ENCODE measurements at places on chromosomes 5 and 9. TPM values are rescaled to one million over a fixed set of nuclear protein-coding genes. Genes with fewer than 3 reads are reported as not detected.
A peak's percentile ranks its signal among the peaks of the same experiment; 100 is the strongest.

GRCh38 chr5:6704361-6704851 is 8.8 kb upstream of the TENT4A start:
- no peak overlapping the region for H3K27ac ChIP-seq
- H3K27me3 ChIP-seq: peaks cover 6% of the 10 kb centered on the region
- H3K4me1 ChIP-seq: peaks cover 8% of the 10 kb centered on the region

DNA sequence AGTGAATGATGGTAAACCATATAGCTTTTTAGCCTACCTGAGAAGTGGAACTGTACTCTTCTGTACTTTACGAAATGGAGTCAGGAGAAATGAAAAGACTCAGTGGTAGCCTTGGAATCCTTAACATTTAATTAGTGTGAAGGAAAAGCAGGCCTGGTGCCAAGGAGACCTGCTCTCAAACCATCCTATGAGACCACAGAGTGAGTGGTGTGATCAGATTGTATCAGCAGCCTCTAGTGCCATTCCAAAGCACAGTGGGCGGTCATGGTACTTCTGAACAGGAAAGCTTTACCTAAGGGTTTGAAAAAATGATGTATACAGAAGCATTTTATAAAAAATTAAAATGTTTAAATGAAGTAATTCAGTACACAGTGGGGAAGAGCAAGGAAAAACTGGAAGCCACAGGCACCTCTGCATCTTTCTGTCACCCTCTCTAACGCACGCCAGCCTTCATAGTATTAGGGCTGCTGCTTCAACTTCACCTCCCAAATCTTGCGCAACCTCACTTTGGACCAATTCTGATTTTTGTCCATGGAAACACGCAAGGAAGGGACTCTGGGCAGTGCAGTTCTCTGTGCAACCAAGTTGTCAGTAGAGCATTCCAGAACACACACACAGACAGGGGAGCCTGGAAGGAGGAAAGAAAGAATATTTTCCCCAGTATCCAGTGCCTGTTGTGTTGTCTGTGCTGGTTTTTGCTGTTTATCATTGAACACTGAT is 203.7 kb downstream of the SH3GL2 start:
- DNase-seq: no peak
- no peaks in the 10 kb centered on the region for H3K36me3 ChIP-seq
- no peak overlapping the region for H3K27ac ChIP-seq
- no peak overlapping the region for H3K4me3 ChIP-seq
- H3K4me1 ChIP-seq: no peaks in the 10 kb centered on the region

- DNase-seq: no peak
- no peak overlapping the region for H3K4me3 ChIP-seq
- peaks cover 12% of the 10 kb centered on the region for H3K4me1 ChIP-seq
- no peaks in the 10 kb centered on the region for H3K27me3 ChIP-seq
Measured at GRCh38 chr5:157870837-157871834, 12.2 kb upstream of the CLINT1 start.

DNA sequence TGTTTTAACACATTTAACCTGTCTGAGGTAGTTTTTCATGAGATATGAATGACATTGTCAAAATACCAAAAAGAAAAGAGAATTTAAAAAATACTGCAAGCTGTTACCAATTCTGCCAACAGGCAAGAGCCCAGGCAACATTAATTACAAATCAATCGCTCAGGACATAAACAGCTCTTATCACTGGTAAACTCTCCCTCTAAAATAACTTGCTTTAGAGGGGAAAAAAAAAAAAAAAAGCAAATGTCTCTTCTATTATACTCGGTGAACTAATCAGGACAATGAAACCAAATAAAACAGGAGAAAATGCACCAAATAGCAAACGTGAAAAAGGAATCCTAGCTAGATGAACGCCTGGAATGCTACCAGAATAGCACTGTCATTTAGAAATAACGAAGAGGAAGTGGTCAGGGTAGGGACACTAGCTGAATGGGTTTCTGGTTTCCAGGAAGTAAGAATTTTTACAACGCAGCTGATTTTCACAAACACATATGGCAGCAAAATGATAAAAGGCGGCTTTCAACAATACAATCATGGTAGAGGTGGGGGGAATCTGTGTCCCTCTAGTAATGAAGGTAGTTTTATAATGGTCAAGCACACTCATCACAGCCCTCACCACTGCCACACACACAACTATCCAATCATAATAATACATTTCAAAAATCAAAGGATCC is 94.9 kb downstream of the DENND1A start:
- no peaks in the 10 kb centered on the region for H3K27me3 ChIP-seq
- no peak overlapping the region for H3K4me3 ChIP-seq
- H3K36me3 ChIP-seq: peaks cover 2% of the 10 kb centered on the region
- no peak for DNase-seq
- no peak overlapping the region for H3K27ac ChIP-seq

DNA sequence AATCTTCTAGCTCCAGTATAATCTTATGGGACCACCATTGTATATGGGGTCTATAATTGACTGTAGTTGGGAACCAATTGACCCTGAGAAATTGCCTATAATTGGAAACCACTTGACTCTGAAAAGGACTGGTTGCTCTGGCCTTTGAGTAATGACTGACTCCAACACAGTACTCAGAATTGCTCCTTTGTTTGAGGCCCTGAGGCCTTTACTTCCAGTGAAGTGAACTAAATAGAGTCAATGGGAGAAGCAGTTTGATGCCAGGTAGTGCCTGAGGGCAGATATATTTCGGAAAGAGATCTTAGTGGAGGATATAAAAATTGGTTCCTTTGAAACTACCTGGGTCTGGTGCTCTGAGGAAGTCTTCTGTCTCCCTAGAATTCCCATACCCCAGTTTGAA is 16.0 kb upstream of the TMEM171 start:
- H3K27me3 ChIP-seq: peaks cover 19% of the 10 kb centered on the region
- H3K4me3 ChIP-seq: no peak overlapping the region
- H3K4me1 ChIP-seq: no peaks in the 10 kb centered on the region
- H3K27ac ChIP-seq: no peak overlapping the region
- H3K36me3 ChIP-seq: no peaks in the 10 kb centered on the region

DNA sequence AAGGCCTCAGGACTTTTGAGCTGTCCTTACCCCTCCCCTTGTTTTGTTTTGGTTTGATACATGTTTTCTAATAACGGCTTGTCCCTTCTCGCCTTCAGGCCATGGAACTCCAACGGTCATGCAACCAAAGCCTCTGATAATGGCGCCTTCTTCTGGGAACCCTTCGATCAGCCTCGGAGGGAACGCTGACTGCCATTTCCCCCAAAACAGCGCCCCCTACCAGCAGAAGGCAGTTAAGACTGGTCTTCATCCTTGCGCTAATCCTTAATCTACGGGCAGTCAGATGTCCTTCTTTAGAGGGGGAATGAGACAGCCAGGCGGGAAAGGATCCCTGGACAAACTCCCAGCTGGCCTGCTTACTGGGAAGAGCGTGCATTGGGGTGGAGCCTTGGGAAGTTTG is 276.6 kb downstream of the ICE1 start:
- no peaks in the 10 kb centered on the region for H3K36me3 ChIP-seq
- H3K27ac ChIP-seq: no peak overlapping the region
- no peak for DNase-seq
- H3K4me3 ChIP-seq: no peak overlapping the region
- no peaks in the 10 kb centered on the region for H3K4me1 ChIP-seq

GRCh38 chr5:173015598-173016455 is 32.3 kb downstream of the ATP6V0E1 start:
- no peak overlapping the region for H3K4me3 ChIP-seq
- peaks cover 19% of the 10 kb centered on the region for H3K36me3 ChIP-seq
- peak overlapping the region; percentile 49 for H3K27ac ChIP-seq
- H3K27me3 ChIP-seq: no peaks in the 10 kb centered on the region
- H3K4me1 ChIP-seq: peaks cover 28% of the 10 kb centered on the region
- DNase-seq: no peak

DNA sequence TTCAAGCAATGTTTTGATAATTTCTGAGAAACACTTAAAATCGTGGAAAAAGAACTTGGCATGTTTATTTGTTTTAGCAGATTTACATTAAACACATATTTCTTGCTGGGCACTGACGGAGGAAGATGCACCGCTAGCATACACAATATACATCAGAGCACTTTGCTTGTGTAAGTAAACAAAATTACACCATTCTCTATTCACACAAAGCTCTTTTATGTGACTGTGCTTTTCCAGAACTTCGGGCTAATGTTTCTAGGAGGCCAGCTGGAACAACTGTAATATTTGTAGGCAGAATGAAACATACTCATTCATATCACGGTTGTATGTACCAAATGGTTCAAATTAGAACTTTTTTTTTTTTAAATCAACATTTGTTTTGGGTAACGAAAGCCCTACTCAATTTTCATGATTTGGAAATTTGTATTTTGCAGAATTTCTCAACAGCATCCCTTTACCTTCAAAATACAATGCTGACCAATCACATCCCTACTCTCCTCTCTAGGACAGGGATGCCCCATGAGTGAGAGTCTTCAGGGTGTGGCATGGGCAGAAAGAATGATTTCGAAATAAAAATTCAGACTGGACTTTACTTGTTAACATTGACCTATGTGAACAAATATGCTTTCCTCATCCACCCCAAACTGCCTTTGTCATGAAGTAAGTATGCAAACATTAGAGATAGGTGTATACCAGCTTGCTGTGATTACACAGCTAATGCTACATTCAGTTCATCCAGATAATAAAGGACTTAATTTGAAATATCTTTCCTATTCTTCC is 425.1 kb downstream of the BNC2 start:
- no peaks in the 10 kb centered on the region for H3K27me3 ChIP-seq
- H3K4me1 ChIP-seq: no peaks in the 10 kb centered on the region
- no peaks in the 10 kb centered on the region for H3K36me3 ChIP-seq
- H3K27ac ChIP-seq: no peak overlapping the region

DNA sequence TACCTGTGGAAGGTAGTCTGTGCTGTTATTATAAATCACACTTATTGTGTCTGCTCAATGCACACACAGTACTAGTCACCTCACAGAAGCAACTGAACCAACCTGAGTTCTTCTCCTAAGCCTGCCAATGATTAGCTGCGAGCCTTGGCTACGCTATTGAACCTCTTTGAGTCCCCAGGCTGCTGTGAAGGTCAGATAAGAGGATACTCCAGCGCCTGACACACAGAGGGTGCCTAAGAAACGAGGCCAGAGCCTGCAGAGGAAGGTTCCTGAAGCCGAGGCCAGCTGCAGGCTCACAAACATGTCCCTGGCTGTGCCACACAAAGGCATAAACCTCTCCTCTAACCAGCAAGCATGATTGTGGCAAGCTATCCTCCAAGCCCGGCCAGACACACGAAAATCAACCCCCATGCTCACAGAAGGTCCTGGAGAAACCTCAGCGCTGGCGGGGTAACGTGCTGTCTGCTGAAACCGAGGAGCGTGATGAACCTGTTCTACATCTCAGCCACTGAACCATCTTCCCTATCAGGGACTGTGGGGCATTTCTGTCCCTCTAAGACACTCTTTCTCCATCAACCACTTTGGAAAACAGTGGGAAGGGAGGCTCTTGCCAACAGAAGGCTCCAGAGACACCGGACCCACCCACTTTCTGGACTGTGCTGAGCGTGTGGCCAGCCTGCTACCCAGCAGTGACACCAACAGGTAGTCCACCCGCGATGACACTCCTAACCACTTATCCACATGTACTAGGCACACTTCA is 53.2 kb upstream of the SLC25A51 start:
- H3K4me3 ChIP-seq: no peak overlapping the region
- H3K27me3 ChIP-seq: no peaks in the 10 kb centered on the region
- no peak for DNase-seq
- peaks cover 1% of the 10 kb centered on the region for H3K36me3 ChIP-seq
- H3K27ac ChIP-seq: no peak overlapping the region
- peaks cover 41% of the 10 kb centered on the region for H3K4me1 ChIP-seq

The FBXW11 gene
- 55.6 TPM for total RNA-seq

The CDC14B gene
- total RNA-seq: 1.4 TPM

The BAAT gene
- total RNA-seq: 0.08 TPM

The ENHO gene
- total RNA-seq: not detected

The UNC13B gene
- total RNA-seq: 0.41 TPM

The ST8SIA4 gene
- 65.2 TPM for total RNA-seq
